Activated CD4-positive, alpha-beta memory T cell treated with anti-CD3 and anti-CD28 coated beads for 36 hours (primary cell): ENCODE measurements at places on chromosomes 16 and 17. TPM values are rescaled to one million over a fixed set of nuclear protein-coding genes. Genes with fewer than 3 reads are reported as not detected.

CPHXL2 gene
- not detected for total RNA-seq

FOXN1 gene
- not detected for total RNA-seq

ITGB4 gene
- total RNA-seq = 1.1 TPM

KRT32 gene
- not detected for total RNA-seq

DNA sequence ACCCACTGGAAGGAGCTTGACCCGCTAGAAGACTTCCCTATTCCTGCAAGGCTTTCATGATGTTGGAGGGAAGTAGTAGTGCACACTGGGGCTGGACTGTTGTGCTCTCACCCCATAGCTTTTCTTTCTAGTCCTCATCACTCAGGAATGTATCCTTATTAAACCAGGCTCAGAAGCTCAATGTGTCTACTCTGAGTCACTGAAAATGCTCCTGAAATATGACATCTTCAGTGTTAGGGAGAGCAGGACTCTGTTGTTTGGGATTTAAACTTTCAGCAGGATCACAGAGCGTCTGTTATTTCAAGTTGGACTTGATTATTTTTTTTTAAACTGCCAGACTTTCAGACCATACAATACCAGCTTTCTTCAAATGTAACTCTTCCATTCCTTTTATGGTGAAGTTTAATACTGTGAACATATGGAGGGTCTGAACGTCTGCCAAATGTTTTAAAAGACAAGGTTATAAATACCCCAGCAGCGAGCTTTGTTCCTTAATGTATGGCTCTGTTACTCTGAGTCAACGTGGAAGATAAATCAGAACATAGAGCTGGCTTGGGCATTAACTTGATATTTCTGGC is 257.5 kb downstream of the CDH11 start:
- no peak for DNase-seq

DNA sequence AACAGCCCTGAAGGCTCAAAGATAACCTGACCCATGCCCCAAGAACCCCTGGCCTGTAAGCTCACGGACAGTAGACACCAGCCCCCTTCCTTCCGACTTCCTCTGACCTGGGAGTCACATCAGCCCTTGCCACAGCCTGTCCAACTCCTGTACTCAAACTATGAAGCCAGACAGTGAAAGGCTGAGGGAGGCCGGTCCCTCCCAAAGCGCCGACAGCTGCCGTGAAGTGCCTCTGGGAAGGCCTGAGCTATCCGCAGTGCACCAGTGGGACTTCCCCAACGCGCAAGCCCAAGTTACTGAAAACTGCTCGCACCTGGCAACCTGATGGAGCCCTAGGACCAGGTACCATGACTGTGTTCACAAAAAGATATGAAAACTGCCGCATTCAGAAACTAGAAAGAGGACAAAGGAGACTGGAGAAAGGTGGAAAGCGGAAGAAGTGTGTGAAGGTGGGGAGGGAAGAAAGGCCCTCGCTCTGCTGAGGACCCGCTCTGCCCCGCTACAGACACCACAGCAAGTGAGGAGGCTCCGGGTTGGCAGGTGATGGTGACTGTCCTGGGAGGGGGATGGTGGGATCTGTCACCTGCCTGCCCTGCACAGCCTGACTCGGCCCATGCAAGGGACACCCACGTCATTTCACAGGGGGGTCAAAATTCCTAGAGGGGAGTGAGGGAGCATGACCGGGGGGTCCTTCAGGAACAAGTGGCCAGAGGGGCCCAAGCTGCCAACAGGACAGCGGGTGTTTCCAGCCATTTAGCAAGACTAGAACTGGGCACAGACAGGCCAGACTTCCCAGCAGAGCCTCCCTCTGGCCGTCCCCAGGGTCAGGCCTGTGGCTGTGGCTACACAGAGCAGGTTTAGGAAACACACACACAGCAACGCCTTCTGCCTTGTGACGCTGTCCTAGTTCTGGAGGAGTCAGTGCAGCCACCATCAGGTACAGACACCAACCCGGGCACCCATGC is 13.1 kb upstream of the TRAP1 start:
- no peak for DNase-seq

DNA sequence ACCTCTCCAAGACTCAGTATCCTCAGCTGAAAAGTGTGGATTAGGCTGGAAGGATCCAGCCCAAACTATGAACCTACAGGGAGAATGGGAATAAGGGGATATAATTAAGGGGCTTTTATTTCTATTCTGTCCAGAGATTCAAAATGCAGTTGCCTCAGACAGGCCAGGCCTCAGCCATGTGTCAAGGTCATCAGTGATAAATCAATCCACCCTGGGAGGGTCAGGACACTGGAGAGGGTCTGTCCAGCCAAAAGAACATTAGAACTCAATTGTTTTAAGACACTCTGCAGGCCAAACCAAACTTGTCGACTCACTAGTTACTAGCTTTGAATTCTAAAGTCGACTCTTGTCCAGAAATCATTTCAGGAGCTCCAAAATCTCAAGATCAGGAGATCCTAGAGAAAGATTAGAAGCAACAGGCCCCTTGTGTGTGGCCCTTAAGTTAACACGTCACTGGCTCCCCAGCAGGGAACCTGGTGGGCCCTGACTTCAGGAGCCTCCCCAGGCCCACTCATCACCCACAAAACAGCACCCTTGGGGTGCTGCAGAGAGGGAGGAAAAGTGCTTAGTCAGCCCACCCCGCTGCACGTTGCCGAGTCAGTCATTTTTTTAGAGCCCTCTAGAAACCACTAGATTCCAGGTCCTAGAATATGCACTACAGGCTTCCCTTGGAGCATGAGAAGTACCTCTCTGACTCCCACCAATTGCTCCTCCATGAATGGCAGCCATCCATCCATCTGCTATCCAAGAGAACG is 156.8 kb downstream of the XYLT1 start:
- no peak for DNase-seq

- DNase-seq = no peak
Observed at GRCh38 chr16:58121132-58121531, 8.0 kb downstream of the CFAP20 start.

GRCh38 chr16:48231727-48232492 is 12.2 kb upstream of the LONP2 start:
- peak; percentile 70 for DNase-seq

DNA sequence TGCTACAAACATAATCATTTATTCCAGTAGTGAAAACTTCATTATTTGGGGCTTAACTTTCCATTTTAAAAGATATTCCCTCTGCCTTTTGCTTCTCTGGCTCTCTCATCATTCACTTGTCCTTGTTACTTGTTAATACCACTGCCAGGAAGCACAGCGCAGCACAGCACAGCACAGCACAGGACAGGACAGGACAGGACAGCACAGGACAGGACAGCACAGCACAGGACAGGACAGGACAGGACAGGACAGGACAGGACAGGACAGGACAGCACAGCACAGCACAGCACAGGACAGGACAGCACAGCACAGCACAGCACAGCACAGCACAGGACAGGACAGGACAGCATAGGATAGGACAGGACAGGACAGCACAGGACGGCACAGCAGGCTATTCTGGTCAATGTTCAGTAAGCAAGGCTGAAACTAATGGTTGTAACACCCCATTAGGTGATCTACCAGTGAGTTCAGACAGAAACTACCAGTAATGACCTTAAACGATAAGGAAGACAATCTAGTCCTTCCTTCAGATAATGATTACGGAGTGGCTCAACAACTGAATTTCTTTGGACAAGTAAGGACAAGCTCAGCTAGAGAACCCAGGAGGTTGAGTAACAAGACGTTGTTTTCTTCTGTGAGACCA is 31.9 kb downstream of the COG1 start:
- DNase-seq = no peak

DNA sequence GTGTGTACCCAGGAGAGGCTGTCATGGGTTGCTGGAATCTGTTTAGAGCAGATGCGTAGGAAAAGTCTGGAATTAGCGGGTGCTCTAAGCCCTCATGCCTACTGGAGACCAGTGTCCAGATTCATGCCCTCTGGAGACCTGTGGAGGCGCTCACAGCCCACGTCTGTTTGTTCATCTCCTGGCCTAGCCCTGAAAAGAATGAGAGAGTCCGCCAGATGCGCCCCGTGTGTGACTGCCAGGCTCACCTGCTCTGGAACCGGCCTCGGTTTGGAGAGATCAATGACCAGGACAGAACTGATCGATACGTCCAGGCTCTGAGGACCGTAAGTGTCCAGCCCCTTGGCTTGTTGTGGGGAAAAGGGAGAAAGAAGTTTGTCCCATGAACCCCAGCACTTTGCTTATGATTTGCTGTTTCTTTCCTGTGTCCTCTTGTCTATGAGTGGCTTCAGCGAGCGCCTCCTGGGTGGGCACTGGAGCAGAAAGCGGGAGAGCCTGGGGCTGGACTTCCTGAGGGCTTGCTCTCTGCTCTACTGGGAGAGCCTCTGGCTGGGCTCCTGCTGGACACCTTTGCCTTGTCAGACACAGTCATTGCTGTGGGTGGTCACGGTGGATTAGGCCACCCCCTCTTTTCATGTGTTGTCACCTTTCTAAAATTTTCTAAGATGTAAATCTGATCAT is 35.3 kb downstream of the PRMT7 start:
- DNase-seq = no peak

DCTPP1 gene
- total RNA-seq = 96.6 TPM

GRCh38 chr16:155031-155398 is 2.6 kb downstream of the HBZ start:
- DNase-seq = no peak

- DNase-seq = peak; percentile 74
Observed at GRCh38 chr16:67000384-67001351, 12.3 kb downstream of the CES4A start.

CA7 gene
- not detected for total RNA-seq

PTGES3L gene
- total RNA-seq = 0.53 TPM

ALDH3A1 gene
- 0.14 TPM for total RNA-seq

- peak; percentile 57 for DNase-seq
Observed at GRCh38 chr17:42387661-42388380, 421 bp downstream of the STAT3 start.

TUBB3 gene
- total RNA-seq = 0.99 TPM

KRTAP3-3 gene
- not detected for total RNA-seq

GRCh38 chr17:81419319-81419885 is 24.1 kb downstream of the BAHCC1 start:
- DNase-seq = no peak

C16orf54 gene
- 25.2 TPM for total RNA-seq

GRCh38 chr17:41734139-41734948 is at the start of gene HAP1:
HAP1 (minus strand) TSS chr17:41734643; CDS start chr17:41734634, 9 bp downstream.
- peak; percentile 16 for DNase-seq

MRPS23 gene
- total RNA-seq = 58.2 TPM

DNA sequence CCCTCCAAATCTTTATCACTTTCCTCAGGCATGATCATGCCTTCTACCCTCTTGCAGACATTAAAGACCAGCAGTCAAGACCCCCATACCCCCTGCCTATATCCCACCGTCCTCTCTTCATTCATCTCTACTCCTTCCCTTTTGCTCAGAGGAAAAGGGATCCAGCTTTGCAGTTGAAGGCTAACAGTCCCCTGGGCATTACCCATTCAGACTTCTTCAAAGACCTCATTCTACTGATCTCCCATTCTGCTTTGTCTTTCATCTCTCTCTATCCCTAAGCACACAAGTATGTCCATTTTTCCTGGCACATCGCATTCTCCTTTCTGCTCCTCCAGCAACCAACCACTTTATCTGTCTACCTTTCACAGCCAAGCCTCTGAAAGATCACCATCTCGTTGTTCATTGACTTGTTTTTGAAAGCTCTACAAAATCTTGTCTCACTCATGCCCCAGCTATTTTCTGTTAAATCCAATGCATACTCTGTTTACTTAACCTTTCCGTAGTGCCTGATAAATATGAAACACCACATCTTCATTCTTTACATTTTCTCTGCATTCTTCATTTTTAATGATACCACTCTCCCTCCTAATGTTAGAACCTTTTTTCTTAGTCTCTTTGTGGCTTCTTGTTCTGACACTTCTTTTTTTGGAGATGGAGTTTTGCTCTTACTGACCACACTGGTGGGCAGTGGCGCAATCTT is 14.1 kb upstream of the LCMT1 start:
- DNase-seq = no peak

- DNase-seq = no peak
Observed at GRCh38 chr16:87032554-87032953, 284.6 kb downstream of the C16orf95 start.

GRCh38 chr16:8859913-8860881 is 8.6 kb downstream of the CARHSP1 start:
- no peak for DNase-seq

DNA sequence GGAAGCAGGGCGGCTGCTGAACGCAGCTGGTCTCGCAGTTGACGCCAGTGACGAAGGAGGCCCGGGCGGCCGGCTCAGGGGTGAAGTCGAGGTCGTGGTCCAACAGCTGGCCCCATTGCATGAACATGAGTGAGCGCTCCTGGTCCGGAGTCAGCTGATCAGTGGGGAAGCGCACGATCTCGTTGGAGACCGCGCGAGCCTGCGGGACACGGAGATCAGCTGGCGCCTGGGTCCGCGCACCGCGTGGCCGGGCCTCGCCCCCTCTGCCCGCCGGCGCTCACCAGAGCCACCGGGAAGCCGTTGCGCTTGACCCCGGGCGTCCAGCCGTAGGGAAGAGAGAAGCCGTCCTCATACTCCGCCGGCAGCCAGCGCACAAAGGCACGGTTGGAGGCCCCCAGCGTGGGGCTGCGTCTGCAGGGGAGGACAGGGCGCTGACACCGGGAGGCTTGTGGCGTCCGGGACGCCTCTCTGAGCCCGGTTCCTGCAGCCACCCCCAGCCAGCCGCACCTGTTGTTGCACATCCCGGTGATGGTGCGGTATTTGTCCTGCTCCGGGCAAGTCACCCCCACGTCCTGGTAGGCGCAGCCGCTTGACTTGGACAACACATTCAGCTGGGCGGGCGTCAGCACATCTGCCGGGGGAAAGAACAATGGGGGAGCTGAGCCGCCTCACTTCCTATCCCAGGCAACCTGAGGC is 1.6 kb downstream of the MPO start:
- DNase-seq = no peak

GRCh38 chr16:4184038-4184702 is 57.7 kb downstream of the SRL start:
- DNase-seq = no peak

DNA sequence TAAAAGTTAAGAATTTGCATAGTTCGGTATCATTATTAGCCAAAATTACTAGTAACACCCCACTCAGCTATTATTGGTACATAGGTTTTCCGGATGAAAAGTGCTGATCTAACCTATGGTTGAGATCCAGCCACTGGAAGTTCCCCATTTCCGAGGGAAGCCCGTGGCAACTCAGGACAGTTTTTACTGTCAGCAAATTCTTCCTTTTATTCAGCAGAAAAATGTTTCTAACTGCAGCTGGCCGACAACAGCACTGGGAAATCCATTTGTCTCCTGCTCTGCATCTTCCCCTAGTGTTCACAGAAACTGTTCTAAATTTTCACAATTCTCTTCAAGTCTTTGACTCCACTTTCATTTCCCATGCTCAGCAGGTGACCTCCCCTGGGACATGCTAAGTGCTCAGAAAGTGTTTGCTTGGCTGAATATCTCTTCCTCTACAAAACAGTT is 15.5 kb upstream of the MMD start:
- no peak for DNase-seq

DNA sequence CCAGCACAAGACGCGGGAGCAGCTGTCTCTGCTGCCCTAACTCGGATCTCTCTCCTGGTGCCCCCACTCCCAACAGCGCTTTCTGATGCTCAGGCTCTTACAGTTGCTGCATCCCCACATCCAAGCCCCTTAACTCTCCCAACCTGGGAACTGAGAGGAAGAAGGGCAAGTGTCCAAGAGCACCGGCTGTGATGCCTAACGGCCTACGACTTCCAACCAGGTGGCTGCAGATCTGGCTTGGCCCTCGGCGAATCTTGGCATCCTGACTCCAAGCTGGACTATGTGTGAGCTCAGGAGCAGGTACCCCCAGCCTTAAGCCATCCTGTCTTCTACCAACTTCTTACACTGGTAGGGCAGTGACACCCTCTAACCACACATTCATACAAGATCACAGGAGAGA is 38.3 kb upstream of the RCVRN start:
- no peak for DNase-seq

CD300E gene
- total RNA-seq = not detected
